NCI-H524 (cell line): ENCODE measurements at places on chromosomes 2 and 18.

DNA sequence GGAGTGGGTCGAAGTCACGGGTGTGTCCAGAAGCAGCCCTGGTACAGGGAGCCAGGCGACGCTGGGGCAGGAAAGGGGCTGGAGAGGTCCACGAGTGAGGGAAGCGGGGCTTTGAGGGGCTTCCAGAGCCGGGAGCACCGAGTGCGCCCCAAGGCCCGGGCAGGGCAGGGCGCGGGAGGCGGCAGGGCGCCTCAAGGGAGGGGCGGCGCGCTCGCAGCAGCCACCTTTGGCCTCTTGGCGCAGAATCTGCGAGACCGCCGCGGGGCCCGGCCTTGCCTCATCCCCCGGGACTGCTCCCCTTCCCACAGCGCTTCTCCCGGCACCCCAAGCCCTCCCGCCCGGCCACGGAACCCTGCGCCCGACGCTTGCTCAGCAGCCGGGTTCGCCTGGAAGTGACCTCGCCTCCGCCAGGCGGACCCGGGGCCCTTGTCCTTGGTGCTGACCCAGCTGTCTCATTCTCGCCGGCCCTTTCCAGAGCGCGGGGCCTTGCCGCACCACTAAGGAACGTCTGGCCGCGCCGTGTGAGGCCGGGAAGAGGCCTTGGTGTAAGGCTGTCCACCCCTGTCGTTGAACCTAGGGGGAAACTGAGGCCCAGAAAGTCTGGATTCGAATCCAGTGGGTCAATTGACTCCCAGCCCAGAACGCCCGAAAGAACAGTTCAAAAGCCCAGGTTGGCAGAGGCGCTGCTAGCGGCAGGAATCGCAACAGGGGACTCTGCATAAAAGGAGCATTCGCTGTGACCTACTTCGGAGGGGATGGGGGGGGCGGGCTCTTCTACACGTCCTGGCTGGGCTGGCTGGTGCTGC lies 584 bp upstream of the DNER start:
- peak; percentile 36 for DNase-seq

DNA sequence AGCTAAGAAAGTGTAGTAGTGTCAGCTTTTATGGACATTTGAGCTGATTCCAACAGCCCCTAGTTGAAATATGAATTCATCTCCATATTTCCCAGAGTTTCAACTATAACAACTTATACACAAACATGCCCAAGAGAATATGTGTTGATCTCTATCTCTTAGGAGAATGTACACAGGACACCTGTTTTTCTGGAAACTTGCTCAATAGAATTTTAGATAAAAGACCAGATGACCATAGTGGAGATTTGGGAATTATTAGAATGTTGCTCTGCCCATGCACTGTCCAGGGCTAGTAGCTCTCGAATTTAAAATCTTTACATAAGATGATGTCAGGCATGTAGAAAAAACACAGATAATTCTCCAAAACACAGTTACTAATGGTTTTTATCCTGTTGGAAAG lies 162.3 kb upstream of the VRK2 start:
- DNase-seq: no peak

- no peak for DNase-seq
Measured at GRCh38 chr2:147500229-147500628, 344.6 kb upstream of the ACVR2A start.

DNA sequence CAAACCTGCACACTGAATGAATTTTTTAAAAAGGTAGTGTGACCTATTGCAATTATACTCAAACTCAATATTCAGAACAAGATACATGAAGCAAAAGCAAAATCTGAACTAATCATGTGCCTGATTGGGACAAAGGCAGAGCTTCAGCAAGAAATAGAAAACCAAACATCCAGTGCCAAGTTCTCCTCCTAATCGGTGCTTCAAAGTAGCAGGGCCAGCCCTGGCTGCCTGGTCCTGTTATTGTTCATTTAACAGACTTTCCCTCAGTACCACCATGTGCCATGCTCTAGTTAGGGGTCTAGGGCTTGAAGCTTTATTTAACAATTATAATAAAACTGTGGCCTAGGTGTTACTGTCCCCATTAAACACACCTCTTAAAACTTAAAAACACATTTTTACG lies 281.5 kb upstream of the PXDN start:
- DNase-seq: no peak

- DNase-seq: no peak
Measured at GRCh38 chr2:72293620-72294019, 146.0 kb upstream of the CYP26B1 start.
